ENCODE measurements at places on chromosomes 13 and 19.

DNA sequence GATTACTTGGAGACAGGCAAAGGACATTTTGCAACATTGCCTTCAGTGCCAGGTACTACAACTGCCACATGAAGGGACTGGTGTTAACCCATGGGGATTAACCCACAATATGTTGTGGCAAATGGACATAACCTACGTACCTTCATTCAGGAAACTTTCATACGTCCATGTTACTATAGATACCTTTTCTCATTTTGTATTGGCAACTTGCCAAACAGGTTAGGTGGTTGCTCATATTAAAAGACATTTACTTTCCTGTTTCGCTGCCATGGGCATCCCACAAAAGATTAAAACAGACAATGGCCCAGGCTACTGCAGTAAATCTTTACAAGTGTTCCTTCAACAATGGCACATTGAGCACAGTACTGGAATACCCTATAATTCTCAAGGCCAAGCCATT lies 925.3 kb downstream of the SLITRK6 start:
- no peak for DNase-seq

GRCh38 chr13:110258876-110259631 lies 47.9 kb downstream of the COL4A1 start:
- DNase-seq = no peak

DNA sequence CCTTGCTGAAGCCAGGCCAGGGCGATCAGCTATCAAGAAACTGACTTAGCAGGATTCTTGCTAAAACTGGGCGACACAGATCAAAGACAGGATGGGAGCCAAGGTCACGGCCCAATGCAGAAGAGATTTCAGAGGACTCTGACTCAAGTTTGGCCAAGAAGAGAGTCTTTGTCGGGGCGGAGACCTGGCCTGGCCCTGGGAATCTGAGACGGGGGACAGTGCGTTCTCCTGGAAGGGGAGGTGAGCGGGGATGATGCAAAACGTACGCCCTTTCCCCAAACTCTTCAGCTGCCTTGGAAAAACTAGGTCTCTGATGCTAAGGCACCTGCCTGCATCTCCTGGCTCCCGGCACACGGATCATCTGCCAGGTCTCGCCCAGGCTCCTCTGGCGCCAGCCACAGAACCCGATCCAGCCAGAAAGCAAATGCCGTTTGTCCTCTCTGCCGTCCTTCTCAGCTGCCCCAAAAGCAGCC lies 9.8 kb downstream of the MVB12A start:
- DNase-seq = no peak

DNA sequence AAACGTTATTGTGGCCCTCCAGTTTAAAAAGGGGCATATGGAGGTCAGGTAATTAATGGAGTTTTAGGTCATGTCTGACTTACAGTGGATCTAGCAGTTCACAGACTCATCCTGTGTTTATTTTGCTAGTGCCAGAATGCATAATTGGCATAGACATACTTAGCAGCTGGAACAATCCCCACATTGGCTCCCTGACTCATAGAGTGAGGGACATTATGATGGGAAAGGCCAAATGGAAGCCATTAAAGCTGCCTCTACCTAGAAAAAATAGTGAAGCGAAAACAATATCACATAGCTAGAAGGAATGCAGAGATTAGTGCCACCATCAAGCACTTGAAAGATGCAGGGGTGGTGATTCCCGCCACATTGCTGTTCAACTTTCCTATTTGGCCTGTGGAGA lies 610.7 kb downstream of the SLITRK5 start:
- DNase-seq = no peak

GRCh38 chr13:44389060-44389666 lies 15.5 kb downstream of the SERP2 start:
- no peak for DNase-seq

- no peak for DNase-seq
Observed at GRCh38 chr19:4575267-4576015, 16.0 kb upstream of the SEMA6B start.
